ENCODE measurements at places on chromosomes 5 and 9. TPM values are rescaled to one million over a fixed set of nuclear protein-coding genes. Genes with fewer than 3 reads are reported as not detected.

The SPINK7 gene
- not detected for total RNA-seq

The TTLL11 gene
- total RNA-seq = 2.8 TPM

The SUSD3 gene
- 28.8 TPM for total RNA-seq

- no peak for DNase-seq
These were observed 94.9 kb downstream of the RAD23B start for GRCh38 chr9:107378006-107378405.

DNA sequence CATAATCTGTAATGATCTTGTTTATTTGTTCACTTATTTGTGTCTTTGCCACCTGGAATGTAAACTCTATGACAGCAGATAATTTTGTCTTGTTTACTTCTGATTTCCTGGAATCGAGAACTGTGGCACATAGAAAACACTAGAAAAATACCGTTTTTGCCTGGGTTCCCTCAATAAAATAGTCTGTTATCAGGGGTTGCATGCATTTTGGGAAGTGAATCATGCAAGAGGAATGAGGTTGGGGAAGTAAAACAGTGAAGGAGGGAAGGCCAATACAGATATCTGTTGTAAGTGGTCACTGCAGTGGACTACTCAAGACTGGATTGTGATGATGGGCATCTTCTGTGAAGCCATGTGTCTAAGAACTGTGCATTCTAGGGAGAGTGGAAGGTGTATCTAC, 45.2 kb upstream of the IL6ST start:
- no peak for DNase-seq

GRCh38 chr9:110143950-110144545, 63.9 kb downstream of the C9orf152 start:
- DNase-seq = peak; percentile 27

GRCh38 chr5:61599370-61600122, 267.5 kb downstream of the ZSWIM6 start:
- DNase-seq = no peak

DNA sequence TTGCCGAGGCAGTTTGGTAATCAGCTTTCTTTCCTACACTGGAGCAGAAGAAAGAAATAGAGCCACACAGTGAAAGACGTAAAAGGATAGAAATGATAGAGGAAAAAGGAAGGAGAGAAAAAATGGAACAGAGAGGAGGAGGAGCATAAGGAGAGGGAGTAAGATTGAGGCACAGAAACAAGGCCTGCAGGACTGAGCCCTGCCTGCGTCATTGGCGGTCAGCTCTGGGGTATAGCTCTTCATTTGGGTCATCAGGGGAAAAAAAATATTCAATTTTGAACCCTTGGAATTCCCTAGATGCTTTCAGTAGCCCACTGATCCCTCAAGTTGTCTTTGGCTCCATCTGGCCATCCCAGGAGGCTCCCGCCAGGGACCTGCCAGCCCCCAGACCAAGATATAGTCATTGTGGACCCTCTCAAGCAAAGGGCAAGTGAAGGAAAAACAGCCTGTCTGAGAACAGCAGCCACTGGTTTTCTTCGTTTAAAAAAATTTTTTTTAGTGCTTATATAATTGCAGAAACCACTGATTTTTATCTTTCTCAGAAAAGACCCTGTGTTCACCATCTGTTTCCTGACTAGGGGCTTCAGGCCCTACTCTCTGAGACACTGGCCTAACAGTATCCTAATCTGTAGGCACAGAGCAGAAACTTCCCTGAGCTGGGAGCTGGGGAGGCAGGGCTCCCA, 31.3 kb upstream of the MATR3 start:
- DNase-seq = no peak

DNA sequence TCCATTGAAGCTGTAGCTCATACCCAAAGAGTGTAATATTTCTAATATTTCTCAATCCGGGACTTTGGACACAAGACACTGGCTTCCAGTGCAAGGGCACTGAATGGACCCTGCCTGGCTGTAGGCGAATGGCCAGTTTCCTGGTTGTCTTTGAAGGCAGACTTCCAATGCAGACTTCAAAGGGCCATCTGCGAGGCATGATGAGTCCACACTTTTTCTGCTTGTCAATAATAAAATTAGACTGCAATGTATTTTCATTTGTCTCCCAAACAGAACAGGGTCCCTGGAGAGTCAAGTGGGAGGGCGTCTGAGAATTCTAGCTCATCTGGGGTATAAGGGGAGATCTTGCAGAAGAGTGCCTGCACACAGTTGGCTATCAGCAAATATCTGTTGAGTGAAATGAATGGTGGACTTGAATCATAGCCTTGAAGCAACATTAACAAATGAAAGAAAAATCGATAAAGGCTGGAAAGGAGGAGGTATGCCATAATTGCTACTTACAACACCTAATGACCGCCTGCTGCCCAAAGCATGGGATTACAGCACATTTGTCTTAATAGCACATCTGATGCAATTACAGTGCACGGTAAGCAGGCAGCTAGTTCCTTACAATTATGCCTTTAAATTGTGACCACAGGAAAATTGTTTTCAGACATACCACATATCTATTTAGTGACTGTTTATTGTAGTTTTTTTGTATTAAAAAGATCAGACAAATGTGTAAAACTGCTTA, 137.5 kb downstream of the ARHGEF28 start:
- DNase-seq = no peak

DNA sequence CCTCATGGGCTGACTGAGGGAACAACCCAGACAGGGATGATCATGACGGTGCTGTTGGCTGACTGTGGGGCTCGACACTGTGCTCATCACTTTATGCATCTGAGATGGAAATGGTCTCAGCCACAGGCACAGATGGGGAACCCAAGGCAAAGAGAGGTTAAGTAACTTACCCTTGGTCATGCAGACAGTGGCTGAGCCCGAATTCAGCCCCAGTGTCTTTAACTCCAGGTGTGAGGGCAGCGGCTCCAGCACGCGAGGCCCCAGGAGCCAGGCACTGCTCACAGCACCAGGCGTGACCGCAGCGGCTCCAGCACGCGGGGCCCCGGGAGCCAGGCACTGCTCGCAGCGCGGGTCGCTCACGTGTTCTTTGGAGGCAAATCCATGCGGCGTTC, 45.3 kb upstream of the FCN1 start:
- no peak for DNase-seq

Data from activated naive CD8-positive, alpha-beta T cell treated with anti-CD3 and anti-CD28 coated beads for 36 hours (primary cell).